ENCODE measurements at places on chromosomes 5 and 9. TPM values are rescaled to one million over a fixed set of nuclear protein-coding genes. Genes with fewer than 3 reads are reported as not detected.
A peak's percentile ranks its signal among the peaks of the same experiment; 100 is the strongest.

- no peak for DNase-seq
These were observed 59.6 kb upstream of the ADAMTS19 start for GRCh38 chr5:129400395-129400983.

SLC6A19 gene
- total RNA-seq: not detected

- DNase-seq: peak; percentile 19
These were observed at the start of gene RNF180 for GRCh38 chr5:64165500-64166200. RNF180 (plus strand) TSS chr5:64165843; CDS start chr5:64200808, 34,965 bp downstream.

ARID3C gene
- total RNA-seq: not detected

PCDHB14 gene
- 0.43 TPM for total RNA-seq

- DNase-seq: no peak
These were observed 34.4 kb downstream of the CFAP90 start for GRCh38 chr5:7816535-7816901.

- no peak for DNase-seq
These were observed 311.2 kb downstream of the KCTD16 start for GRCh38 chr5:144481861-144482260.

DNA sequence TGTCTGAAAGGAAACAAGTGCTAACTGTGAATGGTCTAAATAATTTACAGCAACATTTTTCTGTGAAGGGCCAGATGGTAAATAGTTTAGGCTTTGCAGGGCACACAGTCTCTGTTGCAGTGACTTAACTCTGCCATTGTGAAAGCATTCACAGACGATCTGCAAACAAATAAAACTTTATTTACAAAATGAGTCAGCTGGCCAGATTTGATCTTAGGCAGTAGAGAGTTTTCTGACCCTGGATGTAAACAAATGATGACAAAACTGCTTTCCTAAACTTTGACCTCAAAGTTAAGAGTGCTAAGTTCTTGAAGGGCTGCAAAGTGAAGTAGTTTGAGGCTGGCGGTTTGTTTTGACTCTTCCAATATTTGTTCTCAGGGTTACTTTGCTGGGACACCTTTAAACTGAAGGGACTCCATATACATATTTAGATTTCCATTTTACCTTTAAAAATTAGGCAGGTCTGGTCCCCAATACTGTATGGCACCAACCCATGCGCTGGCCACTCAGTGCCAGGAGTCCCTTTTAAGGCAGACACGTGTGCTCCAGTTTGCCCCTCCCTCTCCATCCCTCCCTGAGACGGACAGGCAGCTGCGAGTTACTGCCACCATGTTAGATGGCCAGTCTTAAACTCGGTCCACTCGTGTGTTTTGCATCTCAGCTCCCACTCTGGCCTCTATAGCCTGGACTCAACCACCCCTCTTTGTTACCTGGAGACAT, 4.0 kb upstream of the ADAMTS16 start:
- DNase-seq: peak; percentile 84

DNA sequence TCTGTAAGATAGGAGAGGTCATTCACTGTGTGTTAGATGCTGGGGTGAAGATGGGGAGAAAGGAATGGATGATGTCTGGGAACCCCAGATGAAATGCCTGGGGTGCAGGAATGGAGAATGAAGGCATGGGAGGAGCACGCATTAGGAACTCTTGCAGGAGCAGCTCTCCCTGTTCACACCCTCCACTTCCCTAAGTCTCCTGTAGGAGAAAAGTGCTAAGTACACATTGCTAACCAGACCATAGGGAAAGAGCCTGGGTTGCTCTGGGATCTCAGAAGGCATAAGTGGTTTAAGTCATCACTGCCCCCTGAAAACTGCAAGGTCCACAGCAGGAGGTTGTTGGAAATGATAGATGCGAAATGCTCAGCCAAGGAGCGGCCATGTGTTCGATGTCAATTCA, 163.1 kb downstream of the SEC61B start:
- DNase-seq: no peak

DNA sequence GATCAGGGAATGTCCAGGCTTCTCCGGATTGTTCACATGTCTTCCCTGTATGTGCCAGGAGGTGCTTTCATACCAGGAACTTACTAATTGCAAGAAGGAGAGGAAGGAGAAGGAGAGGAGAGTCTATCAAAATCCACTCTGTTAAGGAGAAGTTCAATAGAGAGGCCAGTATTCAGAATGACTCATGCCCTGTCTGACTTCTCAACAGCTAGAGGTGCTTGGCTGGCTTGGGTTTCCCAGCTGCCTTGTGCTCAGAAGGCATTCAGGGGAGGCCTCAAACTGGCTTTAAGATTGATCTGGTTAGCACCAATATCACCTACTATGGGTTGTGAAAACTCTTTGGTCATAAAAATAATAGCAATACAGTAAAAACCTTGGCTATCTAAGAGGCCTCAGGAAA, 167.9 kb upstream of the GLRA1 start:
- DNase-seq: no peak
